ENCODE measurements at places on chromosomes 7 and 10. TPM values are rescaled to one million over a fixed set of nuclear protein-coding genes. Genes with fewer than 3 reads are reported as not detected.

- H3K36me3 ChIP-seq: no peaks in the 10 kb centered on the region
- peaks cover 6% of the 10 kb centered on the region for H3K27me3 ChIP-seq
- DNase-seq: no peak
- H3K27ac ChIP-seq: no peak within 1 kb of the TSS
Measured at GRCh38 chr7:93574646-93575554, at the start of gene CALCR. CALCR (minus strand) TSS chr7:93574724; CDS start chr7:93486981, 87,743 bp downstream.

DNA sequence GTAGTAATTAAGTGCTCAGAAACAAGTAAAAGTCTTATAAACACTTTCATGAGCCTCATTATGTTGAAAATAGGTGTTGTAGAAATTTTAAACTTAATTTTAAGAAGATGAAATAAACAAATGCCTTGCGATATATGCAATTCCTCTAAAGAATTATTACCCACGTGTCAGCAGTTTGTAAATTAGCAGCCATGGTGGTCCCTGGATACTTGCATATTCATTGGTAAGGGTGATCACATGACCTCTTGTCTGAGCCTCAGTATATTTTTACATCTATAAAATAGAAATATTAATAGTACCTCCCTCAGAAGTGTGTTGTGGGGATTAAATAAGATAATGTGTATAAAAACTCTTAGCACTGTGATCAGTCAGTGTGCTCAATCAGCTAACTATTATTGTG lies 141.5 kb upstream of the SVIL start:
- H3K27me3 ChIP-seq: no peaks in the 10 kb centered on the region
- DNase-seq: no peak
- no peaks in the 10 kb centered on the region for H3K4me1 ChIP-seq
- no peak overlapping the region for H3K4me3 ChIP-seq
- no peaks in the 10 kb centered on the region for H3K36me3 ChIP-seq
- no peak overlapping the region for H3K27ac ChIP-seq

ITGB8 gene
- total RNA-seq: 22.1 TPM

GRCh38 chr10:99880080-99880835 lies 97.8 kb downstream of the ABCC2 start:
- no peaks in the 10 kb centered on the region for H3K4me1 ChIP-seq
- no peaks in the 10 kb centered on the region for H3K27me3 ChIP-seq
- DNase-seq: peak; percentile 8
- peaks cover 57% of the 10 kb centered on the region for H3K36me3 ChIP-seq

DNA sequence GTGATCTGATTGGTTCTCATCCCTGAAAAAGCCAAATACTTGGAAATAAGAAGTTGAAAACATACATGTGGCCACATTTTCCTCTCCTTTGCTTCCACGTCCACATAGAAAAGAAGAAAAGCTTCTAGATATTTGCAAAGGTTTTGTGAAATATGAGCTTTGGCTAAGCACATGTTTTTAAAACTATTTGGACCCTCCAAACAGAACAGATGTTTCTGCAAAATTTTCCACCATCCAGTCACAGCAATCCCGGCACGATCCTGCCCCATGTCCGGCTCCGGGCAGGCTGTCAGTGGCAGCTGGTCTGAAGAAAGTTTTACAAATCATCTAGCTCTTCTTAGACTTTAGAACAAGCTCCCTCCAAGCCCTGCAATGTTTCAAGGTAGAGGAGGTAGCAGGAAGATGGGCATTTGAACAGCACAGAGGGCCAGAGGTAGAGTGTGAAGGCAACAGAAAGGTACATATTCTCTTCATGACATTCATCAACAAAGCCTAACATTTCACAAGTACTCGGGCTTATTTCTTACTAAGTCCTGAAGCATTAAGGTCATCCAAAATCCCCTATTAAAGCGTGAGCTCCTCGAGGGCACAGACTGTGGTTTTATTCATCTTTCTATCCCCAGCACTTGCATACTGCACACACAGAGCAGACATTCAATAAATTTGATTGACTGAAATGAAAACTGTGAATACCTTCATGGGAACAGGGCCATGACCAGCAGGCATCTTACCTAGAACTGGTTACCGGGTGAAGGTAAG lies 110.1 kb downstream of the JAZF1 start:
- no peaks in the 10 kb centered on the region for H3K27me3 ChIP-seq
- DNase-seq: no peak
- H3K27ac ChIP-seq: no peak overlapping the region
- no peaks in the 10 kb centered on the region for H3K36me3 ChIP-seq

DNA sequence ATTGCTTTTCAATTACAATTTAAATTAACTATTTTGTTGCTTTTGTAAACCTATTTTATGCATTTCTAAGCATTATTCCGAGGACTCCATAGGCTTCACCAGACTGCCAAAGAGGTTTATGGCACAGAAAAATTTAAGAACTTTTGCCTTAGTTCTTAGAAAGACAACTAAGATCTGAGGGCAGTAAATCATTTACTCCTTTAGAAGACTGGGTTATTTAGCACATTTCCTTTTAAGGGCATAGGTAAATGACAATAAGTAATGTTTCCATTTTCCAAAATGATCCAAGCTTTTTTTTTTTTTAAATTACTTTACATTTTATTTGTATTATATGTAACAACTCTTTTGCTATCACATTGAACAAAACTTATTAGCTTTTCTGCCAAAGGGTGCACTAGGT lies 15.0 kb upstream of the STEAP4 start:
- no peak overlapping the region for H3K27ac ChIP-seq
- H3K4me3 ChIP-seq: no peak overlapping the region
- no peaks in the 10 kb centered on the region for H3K27me3 ChIP-seq
- H3K4me1 ChIP-seq: no peaks in the 10 kb centered on the region

PRSS1 gene
- 29,602 TPM for total RNA-seq

MCMBP gene
- total RNA-seq: 29.0 TPM

DNA sequence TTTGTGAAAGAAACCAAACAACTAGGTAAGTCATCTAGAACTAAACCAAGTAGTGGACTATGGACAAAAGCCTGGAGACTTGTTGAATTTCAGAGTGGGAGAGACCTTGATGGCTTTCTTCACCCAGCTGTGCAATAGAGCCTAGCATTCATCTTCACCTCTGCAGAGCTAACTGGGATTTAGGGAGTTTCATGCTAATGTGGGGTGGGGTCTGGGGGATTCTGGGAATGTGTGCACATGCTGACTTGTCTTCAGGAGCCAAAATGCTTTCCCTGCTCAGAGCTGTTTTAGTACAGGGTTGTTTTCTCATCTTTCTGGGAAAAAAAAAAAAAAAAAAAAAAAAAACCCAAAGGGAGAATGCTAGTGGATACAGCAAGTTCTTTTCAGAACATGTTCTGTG lies 81.3 kb upstream of the ARHGAP21 start:
- H3K4me3 ChIP-seq: no peak overlapping the region
- no peaks in the 10 kb centered on the region for H3K27me3 ChIP-seq
- no peaks in the 10 kb centered on the region for H3K36me3 ChIP-seq
- no peak for DNase-seq
- no peaks in the 10 kb centered on the region for H3K4me1 ChIP-seq

- H3K4me3 ChIP-seq: no peak overlapping the region
- H3K27me3 ChIP-seq: no peaks in the 10 kb centered on the region
- no peaks in the 10 kb centered on the region for H3K4me1 ChIP-seq
- H3K36me3 ChIP-seq: no peaks in the 10 kb centered on the region
- no peak overlapping the region for H3K27ac ChIP-seq
Measured at GRCh38 chr7:134565643-134566136, 16.8 kb downstream of the AKR1B15 start.

GRCh38 chr10:63384675-63385074 lies 81.1 kb downstream of the JMJD1C start:
- H3K4me1 ChIP-seq: peaks cover 7% of the 10 kb centered on the region
- H3K36me3 ChIP-seq: no peaks in the 10 kb centered on the region
- H3K27me3 ChIP-seq: no peaks in the 10 kb centered on the region
- H3K4me3 ChIP-seq: no peak overlapping the region
- no peak for DNase-seq

ARHGEF35 gene
- total RNA-seq: 5.3 TPM

DNA sequence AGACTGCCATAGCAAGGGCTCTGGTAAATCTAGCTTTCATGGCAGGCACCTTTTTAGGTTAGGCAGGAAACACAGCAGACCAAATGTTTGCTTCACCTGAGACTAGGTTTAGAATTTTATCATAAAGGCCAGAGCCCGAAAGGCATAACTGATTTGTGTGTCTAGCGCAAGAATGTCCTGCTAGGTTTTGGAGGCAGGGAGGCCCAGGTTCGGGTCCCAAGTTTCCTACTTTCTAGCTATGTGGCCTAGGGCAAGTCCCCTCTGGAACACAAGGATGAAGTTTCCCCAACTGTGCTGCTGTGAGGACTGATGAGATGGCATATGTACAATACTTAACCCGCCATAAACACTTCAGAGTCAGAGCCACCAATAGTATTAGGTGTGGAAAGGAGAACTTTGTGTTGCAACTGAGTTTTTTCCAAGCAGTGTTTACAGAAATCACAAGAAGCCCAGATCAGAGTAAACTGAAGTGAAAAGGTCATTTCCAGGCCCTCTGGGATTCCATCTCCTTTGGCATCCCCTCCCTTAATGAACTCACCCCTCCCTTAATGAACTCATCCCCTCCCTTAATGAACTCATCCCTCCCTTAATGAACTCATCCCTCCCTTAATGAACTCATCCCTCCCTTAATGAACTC lies 244.9 kb downstream of the SKAP2 start:
- H3K4me3 ChIP-seq: no peak overlapping the region
- no peak for DNase-seq
- H3K27me3 ChIP-seq: no peaks in the 10 kb centered on the region
- H3K27ac ChIP-seq: no peak overlapping the region

- H3K4me3 ChIP-seq: no peak overlapping the region
- H3K27ac ChIP-seq: no peak overlapping the region
- peaks cover 6% of the 10 kb centered on the region for H3K4me1 ChIP-seq
- H3K27me3 ChIP-seq: no peaks in the 10 kb centered on the region
- H3K36me3 ChIP-seq: no peaks in the 10 kb centered on the region
- no peak for DNase-seq
Measured at GRCh38 chr10:106938513-106938912, 226.0 kb downstream of the SORCS1 start.

DNA sequence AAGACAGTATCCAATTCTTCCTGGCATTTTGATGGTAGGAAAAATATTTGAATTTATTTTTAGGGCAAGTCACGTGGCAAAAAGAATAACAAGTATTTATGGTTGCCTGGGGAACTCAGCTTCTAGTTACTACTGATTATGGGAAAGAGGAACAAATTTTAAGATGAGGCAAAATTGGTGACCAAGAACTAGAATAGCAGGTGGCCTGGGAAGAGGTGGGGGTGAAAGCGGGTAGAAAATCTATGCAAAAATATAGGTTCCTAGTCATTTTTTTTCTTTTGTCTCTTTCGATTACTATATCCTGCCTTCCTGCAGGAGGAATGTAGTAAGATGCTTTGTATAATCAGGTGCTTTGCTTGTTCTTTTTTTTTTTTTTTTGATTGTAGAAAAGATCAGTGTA lies 27.8 kb downstream of the ENTPD1 start:
- no peaks in the 10 kb centered on the region for H3K27me3 ChIP-seq
- DNase-seq: no peak
- no peaks in the 10 kb centered on the region for H3K36me3 ChIP-seq
- H3K4me1 ChIP-seq: no peaks in the 10 kb centered on the region
- no peak overlapping the region for H3K4me3 ChIP-seq
- H3K27ac ChIP-seq: no peak overlapping the region
